ENCODE measurements at places on chromosomes 3 and 15.

DNA sequence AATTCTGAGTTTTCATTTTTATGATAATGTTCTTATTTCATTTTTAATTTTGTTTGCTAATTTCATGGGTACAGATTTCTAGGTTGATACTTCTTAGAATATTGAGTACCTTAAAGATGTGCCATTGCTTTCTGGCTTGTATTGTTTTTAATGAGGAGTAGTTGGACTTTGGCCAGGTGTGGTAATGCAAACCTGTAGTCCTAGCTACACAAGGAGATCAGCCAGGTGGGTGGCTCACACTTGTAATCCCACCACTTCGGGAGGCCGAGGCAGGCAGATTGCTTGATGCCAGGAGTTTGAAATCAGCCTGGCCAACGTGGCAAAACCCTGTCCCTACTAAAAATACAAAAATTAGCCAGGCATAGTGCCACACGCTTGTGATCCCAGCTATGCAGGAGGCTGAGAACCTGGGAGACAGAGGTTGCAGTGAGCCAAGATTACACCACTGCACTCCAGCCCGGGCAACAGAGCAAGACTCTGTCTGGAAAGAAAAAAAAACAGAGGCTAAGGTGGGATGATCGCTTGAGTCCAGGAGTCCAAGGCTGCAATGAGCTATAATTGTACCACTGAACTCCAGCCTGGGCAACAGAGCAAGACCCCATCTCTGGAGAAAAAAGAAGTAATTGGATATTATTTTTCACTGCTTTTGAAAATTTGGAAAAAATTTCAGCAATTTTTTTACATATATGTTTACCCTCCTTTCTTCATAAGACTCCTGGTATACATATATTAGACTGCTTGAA lies 198.0 kb downstream of the ALCAM start:
- no peak for DNase-seq

- peak; percentile 29 for DNase-seq
These were observed 25.5 kb downstream of the SIN3A start for GRCh38 chr15:75425966-75426500.

GRCh38 chr3:144295613-144296012 lies 324.0 kb downstream of the DIPK2A start:
- no peak for DNase-seq

DNA sequence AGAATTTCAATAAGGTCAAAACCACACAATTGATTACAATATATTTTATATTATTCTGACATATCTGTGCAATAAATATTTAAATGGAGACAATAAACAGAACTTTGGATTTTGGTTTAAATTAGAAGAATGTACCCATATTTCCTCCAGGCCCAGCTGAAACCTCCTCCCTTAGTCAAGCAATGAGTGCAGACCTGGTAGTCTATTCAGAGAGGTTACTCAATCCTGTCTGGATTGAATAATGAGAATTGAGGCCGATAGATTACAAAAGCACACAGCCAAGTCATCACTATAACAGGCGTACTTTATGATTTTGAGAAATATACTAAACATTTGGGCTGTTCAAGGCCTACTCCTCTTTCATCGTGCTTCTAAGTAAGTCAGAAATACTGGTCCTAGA lies 114.5 kb upstream of the STRIT1 start:
- DNase-seq: no peak

DNA sequence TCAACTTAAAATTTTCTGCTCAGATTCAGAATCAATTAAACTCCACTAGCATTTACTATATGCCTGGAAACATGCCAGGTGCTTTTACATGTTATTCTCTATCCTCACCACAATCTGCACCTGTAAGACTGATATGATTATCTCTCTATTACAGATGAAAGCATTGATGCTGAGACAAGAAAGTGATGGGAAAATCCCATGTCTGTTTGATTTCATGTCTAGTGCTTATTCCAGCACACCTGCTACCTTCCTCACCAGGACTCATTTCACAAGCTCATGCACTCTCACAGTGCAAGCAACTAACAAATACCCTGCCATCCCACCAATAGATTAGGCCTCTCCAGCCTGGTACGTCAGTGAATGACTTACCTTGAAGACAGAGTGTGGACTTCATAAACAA lies 25.0 kb upstream of the BCL6 start:
- DNase-seq: no peak

DNA sequence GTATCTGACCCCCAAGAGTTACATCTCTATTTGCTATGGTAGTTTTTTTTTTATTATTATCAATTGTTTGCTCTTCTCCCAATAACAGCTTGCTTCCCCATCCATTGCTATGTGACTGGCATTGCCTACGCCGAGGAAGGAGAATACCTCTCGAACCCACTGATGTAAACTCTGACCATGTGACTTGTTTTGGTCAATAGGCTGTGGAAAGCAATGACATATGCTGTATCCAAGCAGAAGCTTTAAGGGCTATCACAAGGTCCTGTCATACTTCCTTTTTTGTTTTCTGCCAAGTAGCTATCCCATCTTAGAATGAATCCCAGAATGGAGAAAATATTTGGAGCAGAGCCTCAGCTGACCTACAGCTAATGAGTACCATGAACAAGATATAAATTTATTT lies 111.0 kb upstream of the FRMD4B start:
- DNase-seq: no peak

DNA sequence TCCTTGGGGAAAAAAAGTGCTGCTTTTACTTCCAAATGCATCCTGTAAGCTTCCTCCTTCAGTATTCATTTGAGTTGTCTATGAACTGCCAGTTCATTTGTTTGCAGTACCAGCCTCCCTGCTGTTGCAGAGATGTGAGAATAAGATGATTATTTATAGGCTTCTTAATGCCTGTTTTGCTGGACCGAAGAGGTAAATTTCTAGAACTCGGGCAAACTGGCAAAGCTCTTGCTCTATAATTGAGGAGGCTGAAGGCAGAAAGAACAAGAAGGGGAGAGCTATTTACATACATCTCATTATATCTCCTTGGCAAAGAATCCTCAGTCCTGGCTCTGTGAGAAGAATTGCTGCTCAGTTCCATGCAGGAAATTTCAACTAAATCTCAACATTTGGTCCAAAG lies 790.4 kb downstream of the GRM7 start:
- DNase-seq: no peak

- DNase-seq: no peak
These were observed 9.2 kb upstream of the SIN3A start for GRCh38 chr15:75460646-75461045.

- no peak for DNase-seq
These were observed 47.3 kb upstream of the FAM3D start for GRCh38 chr3:58713715-58714401.

GRCh38 chr15:95875121-95875643 lies 455.3 kb upstream of the NR2F2 start:
- no peak for DNase-seq

- DNase-seq: no peak
These were observed 156.1 kb downstream of the TBL1XR1 start for GRCh38 chr3:177041021-177041729.

- peak; percentile 83 for DNase-seq
These were observed 206.6 kb downstream of the MECOM start for GRCh38 chr3:169456900-169457299.

GRCh38 chr15:68781766-68782588 lies 38.7 kb downstream of the ANP32A start:
- DNase-seq: peak; percentile 2

DNA sequence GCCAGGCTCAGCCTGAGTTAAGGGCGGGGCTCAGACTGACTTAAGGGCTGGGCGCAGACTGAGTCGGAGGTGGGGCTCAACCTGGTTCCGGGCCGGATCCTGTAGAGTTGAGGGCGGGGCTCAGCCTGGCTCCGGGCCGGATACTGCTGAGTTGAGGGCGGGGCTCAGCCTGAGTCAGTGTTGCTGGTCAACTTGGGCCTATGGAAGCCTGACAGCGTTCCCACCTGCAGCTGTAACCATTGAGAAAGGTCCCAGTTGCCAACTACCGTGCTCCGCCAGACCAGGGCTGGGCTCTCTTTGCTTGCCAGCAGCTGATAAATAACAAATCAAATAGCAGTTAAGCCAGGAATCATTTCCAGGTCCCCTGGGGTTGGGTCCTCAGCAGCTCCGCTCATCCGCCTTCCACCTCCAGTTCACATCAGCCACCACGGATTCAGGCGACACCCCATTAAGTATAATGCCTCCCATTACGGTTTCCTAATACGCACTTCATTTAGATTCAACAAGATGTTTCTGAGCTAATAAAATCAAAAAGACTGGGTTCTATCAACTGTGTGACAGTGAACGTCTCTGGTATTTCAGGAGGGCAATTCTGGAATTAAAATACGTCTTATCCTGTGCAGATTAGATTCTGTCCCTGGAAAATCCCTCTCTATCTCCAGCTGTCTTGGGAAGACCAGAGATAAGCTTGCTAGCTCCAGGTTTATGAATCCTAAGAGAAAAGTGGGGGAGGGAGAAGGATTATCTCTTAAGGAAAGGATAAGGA lies 7.3 kb downstream of the GRIP2 start:
- peak; percentile 91 for DNase-seq

- no peak for DNase-seq
These were observed 19.5 kb upstream of the SAMD7 start for GRCh38 chr3:169891886-169892285.

DNA sequence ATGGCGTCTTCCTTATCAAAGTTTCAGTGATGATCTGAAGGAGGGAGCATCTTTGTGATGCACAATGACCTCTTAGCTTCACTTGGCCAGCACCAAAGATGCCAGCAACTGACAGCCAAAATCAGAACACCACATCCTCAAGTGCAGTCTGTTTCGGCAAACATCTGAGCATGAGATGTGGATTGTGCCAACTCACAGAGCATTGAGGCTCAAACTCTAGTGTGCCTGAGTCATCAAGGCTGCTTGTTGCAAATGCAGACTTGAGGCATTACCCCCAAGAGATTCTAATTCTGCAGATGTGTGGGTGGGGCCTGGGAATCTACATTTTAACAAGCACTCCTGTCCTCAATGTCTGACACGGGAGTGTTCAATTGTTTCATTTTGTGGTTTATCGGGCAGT lies 35.8 kb downstream of the ABHD5 start:
- DNase-seq: no peak

- DNase-seq: no peak
These were observed 22.9 kb downstream of the MRAS start for GRCh38 chr3:138371070-138371965.

DNA sequence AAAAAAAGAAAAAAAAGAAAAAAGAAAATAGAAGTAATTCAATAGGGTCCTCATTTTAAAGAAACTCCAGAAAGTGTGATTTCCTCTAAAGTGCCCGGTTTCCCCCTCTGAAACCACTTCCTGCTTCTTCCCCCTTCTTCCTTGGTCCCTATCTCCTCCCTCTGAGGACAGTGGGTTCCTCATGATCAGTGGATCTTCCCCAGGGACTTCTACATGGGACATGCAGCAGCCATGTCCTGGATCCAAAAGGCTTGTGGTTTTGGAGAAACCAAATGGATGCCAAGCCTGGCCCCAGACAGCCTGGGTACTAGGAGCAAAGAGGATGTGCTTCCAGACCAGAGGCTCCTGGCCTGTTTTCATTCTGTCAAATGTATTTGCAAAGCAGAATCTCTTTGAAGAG lies 26.6 kb upstream of the SMAD6 start:
- DNase-seq: no peak

GRCh38 chr3:53191836-53192480 lies 30.9 kb downstream of the PRKCD start:
- no peak for DNase-seq
